Amniotic stem cell (primary cell): ENCODE measurements at places on chromosomes 12 and 14.

DNA sequence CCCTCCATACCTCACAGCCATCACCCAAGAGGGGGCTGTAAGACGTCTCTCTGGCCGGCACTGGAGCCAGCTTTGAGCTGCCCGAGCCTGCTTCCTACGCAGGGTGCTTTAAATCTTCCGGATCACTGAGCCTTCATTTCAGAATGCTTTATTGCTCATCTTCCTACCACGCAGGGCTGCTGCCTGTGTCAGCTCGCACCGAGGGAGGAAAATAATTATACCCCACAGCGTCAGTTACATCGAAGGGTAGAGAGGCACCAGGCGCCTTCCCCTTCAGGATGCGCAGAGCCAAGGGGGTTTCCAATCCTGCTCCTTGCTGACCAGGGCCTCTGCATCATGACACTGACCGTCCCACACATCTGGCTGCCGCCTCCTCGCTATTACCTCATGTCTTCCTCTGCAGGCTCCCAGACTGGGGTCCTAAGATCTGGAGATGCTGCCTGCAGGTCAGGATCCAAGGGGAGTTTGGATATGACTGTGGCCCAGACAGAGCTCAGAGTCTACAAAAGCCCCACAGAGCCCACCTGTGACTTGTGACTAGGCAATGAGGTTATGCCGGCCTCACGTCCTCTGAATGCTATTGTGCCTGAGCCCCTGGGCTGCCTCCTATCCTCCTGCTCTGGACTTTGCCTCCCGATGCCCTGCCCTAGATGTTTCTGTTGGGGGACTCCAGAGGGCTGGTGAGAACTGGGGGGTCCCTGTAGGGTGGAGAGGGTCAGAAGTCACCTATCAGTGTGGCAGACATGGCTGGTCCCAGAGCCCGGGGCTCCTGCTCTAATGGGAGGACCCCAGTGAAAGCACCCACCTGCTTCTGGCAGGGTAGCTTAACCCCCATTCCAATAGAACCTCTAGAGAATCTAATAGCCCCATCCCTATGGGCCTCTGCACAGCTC is 220.3 kb upstream of the RTL1 start:
- DNase-seq, result no peak

- DNase-seq, result no peak
These were observed 521.8 kb downstream of the MED13L start for GRCh38 chr12:115755725-115756085.

GRCh38 chr14:88519907-88520306 is 34.9 kb downstream of the PTPN21 start:
- no peak for DNase-seq

DNA sequence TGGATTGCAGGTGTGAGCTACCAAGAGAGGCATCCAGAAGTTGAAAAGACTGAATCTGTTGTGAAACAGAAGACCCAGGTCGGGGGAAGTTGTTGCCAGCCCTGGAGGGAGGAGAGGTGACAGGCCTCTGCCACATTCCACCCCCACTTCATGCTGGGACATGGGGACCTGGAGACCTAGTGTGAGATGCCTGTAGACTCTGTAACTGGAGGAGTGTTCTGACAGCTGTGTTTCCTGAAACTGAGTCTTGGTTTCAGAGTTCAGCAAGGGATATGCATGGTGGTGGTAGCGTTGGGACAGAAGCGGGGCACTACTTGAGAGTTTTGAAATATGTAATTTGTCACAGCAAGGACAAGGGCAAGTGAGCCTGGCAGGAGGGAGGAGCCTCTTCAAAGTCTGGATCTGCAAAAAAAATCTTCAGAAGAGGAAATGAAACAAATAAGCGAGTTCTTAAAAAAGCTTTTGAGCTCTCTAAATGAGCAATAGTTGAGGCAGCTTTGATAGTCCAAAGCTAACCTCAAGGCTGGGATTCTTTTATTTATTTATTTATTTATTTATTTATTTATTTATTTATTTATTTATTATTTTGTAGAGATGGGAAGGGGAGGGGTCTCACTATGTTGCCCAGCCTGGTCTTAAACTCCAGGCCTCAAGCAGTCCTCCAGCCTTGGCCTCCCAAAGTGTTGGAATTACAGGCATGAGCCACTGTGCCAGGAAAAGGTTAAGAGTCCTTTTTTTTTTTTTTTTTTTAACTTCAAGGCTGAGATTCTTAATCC is 58.9 kb upstream of the EEA1 start:
- no peak for DNase-seq

- DNase-seq, result no peak
These were observed 334 bp upstream of the TMEM132C start for GRCh38 chr12:128266541-128267130.

GRCh38 chr12:15620741-15621539 is 168.2 kb downstream of the EPS8 start:
- no peak for DNase-seq

- no peak for DNase-seq
These were observed 245.0 kb upstream of the PWP1 start for GRCh38 chr12:107440606-107441005.

DNA sequence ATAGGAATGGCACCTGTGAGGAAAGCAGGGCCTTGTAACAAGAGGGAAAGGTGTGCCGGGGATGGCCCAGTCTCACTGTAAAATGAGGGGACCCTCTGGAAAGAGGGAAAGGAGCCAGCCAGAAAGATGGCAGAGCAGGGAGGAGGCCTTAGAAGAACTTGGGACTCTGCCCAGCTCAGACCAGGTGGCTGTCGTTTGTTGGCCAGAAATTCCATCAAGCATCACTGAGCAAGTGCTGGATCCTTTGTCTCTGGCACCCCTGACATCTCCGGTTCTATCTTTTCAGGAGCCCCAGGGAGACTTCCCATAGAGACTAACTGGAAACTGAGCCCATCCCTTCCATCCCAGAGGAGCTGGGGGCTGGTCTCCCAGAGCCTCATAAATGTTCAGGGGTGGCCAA is 43.3 kb downstream of the DEGS2 start:
- no peak for DNase-seq

GRCh38 chr14:80587096-80587724 is 354.3 kb downstream of the CEP128 start:
- peak; percentile 1 for DNase-seq

DNA sequence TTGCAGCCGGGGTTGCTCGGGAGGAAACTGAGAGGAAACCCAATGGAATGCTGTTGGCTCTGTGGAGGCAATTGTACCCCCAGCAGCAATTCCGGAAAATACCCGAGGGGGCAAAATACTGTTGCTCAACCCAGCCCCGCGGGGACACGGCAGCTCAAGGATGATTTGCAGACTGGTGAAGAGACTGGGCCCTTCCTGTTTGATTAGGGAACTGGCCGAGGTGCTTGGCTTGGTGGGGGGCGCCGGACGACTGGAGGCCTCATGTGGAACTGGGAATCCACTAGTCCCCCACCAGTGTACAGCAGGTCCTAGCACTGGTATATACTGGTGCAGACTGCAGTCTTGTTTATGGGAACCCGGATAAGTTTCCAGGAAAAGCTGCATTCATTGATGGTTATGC is 10.3 kb upstream of the RNASE12 start:
- DNase-seq, result no peak

- DNase-seq, result no peak
These were observed 1.3 kb downstream of the BAZ2A start for GRCh38 chr12:56628671-56629458.

DNA sequence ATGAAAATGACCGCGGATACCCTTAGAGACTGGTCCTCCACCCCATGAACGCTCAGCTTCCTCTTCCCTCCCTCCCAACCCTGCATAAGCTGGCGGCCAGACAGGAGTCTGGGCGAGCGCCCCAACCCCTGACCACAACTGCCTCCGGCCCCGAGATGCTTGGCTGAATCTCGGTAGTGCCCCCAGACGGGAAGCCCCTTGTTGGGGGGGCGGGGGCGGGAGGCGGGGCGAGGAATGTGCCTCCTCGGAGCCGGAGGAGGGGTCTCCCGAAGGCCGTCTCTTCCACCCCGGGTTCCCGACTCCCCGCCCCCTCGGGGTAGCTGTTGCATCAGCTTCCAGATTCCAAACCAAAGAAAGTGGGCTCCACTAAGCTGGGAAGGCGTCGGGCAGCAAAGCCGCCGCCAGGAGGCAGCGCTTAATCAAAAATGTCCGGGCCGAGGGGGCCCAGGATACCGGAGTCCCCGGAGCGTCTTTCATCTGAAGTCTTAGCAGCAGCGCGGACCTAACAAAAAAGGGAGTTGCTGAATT is 7.1 kb upstream of the MRPL52 start:
- DNase-seq, result peak; percentile 78

DNA sequence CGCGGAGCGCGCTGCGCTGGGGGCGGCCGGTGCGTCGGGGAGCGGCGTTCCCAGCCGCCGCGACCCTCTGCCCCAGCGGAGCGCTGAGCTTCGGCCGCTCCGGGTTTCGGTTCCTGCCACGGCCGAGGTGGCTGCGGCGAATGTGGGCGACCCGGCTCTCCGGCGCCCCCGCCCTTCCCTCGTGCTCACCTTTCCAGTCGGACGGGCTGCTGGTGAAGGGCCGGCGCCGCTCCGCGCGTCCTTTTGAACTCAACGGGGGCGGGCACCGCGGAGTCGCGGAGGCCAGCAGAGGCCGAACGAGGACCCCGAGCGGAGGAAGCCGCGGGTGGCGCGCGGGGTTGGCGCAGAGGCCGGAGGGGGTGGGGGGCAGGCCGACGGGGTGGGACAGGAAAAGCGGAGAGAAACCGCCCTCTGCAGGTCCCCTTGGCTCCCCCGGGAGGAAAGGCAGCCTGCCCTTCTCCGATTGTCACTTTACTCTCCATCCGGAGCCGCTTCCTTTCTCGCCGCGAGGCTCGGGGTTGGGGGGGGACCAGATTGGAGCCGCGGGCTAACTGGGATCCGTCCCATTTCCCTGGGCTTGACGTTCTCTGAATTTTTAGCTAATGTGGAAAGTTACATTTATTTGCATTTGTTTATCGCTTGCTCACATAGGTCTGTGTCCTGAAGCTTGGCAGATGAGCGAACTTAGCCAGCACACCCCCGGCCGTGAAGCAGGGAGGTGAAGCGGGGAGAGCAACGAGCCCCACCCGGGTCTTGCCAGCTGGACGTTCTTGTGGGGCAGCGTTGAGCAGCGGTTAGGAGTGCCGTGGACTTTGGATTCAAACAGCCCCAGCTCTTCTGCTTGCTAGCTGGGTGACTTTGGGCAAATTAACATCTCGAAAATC is at the start of gene SMAGP:
TSS of gene SMAGP (minus strand) at position 349 of the 884 bp plus-strand sequence. CDS start 1,137 bp downstream, outside the sequence.
- no peak for DNase-seq

- no peak for DNase-seq
These were observed 155.6 kb downstream of the DYRK2 start for GRCh38 chr12:67804168-67804567.
